NCI-H510A treated with DMSO at 0.1 percent for 48 hours (cell line): ENCODE measurements at places on chromosomes 7 and 10.

- no peak for DNase-seq
Measured at GRCh38 chr7:26212921-26213718, 11.6 kb downstream of the CBX3 start.

GRCh38 chr7:151715666-151716315 lies 161.1 kb downstream of the PRKAG2 start:
- DNase-seq: no peak

GRCh38 chr10:133039107-133039802 lies 48.5 kb upstream of the ADGRA1 start:
- DNase-seq: no peak

GRCh38 chr7:75915416-75916156 lies 631 bp downstream of the POR start:
- peak; percentile 7 for DNase-seq

GRCh38 chr7:36201122-36201723 lies 48.2 kb downstream of the EEPD1 start:
- DNase-seq: no peak

DNA sequence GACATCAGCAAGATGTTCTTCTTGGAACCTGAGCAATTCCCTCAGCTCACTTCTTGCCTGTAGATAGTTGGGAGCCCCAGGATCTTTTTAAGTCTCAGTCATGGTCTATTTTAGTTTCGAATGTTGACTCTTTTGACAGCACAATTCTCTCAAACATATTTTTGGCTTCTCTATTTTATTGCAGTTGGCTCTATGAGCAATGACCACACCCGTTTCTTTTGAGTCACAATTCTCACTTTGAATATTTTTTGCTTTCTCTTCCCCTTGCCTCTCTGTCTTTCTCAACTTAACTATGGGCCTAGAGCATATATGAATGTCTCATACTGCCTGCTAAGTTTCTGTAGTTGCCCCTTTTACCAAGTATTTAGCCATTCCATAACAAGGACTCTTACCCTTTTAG lies 222.8 kb downstream of the PTN start:
- DNase-seq: no peak

- no peak for DNase-seq
Measured at GRCh38 chr10:132802694-132803320, 16.9 kb upstream of the NKX6-2 start.

DNA sequence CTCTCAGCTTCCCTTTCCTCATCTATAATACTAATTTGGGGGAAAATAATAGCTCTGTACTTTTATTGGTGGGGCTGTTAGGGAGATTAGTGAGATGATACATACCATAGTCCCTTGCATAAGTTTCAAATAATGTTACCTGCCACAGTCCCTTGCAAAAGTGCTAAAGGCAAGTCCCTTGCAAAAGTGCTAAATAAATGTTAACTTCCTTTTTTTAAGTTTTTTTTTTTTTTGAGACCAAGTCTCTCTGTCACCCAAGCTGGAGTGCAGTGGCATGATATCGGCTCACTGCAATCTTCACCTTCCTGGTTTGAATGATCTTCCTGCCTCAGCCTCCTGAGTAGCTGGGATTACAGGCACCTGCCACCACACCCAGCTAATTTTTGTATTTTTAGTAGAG lies 43.4 kb upstream of the SRGN start:
- no peak for DNase-seq

GRCh38 chr7:108053250-108053649 lies 50.3 kb upstream of the LAMB1 start:
- DNase-seq: no peak

- no peak for DNase-seq
Measured at GRCh38 chr10:52300599-52301277, 13.3 kb upstream of the DKK1 start.

DNA sequence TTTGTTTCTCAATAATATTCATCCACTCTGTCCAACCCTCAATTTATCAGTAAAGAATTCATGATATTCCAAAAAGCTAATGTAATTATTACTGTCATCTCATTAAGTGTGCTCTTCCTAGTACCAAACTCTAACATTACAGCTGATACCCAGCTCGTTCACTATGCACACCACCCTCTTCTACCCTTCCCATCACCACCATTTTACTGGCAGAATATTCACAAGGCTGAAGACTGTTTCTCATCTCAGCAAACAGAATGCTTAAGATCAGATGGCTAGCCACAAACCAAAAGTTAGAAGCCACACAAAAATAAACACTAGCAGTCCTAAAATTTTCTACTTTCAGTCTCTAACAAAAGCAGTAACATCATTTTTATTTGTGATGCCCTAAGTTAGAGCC lies 121.5 kb downstream of the SRPK2 start:
- no peak for DNase-seq

- DNase-seq: no peak
Measured at GRCh38 chr10:111811517-111811916, 372.0 kb downstream of the GPAM start.

GRCh38 chr10:7666253-7667023 lies at the start of gene ITIH5:
TSS of gene ITIH5 (minus strand) at chr10:7666966. CDS start at chr10:7666892, 74 bp downstream.
- DNase-seq: no peak

GRCh38 chr7:95279417-95279816 lies 44.9 kb downstream of the PON1 start:
- DNase-seq: no peak

DNA sequence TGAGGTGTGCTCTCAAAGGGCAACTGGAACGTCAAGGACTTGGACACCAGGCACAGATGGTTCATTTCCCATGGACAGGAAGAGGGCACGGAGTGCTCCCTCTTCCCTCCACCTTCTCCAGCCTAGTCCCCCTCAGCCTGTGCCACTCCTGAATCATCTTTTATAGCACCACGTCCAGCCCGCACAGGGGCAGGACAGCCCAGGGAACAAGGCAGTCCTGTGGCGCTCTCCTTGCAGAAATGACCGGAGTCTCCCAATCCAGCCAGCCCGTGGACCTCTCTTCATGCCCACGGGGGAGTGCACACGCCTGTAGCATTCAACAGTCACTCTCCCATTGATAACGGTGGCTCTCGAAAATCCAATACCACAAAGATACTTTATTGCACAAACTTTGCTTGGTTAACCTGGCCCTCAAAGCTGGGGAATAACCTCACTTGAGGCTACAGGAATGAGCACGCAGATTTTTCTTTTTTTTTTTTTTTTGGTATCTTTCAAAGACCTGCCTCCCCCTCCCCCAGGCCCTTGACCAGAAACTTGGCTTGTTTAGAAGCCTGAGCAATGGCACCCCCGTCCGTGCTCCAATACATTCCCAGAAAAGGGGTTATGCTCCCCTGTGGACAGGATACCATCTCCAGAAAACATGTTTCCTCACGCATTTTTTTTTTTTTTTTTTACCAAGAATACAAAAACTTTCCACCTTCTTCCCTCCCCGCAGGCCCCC lies 733 bp downstream of the PRKCQ start:
- no peak for DNase-seq

DNA sequence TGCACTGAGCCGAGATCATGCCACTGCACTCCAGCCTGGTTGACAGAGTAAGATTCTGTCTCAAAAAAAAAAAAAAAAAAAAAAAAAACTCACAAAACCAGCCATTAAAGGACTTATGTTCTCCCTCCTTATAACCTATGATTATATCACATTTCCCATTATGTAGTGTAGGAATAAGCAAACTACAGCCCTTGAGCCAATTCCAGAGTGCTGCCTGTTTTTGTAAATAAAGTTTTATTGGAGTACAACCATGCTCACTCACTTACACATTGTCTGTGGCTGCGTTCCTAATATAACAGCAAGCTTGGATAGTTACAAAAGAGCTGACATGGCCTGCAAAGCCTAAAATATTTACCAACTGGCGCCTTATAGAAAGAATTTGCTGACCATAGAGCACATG lies 72.7 kb upstream of the ARID5B start:
- no peak for DNase-seq

- no peak for DNase-seq
Measured at GRCh38 chr10:131891196-131891928, 9.4 kb upstream of the PPP2R2D start.

- no peak for DNase-seq
Measured at GRCh38 chr10:29947701-29948060, 111.7 kb downstream of the JCAD start.

GRCh38 chr10:46092524-46093081 lies 46.5 kb upstream of the MSMB start:
- DNase-seq: no peak

- DNase-seq: no peak
Measured at GRCh38 chr10:43946445-43946844, 297.8 kb upstream of the ZNF32 start.

DNA sequence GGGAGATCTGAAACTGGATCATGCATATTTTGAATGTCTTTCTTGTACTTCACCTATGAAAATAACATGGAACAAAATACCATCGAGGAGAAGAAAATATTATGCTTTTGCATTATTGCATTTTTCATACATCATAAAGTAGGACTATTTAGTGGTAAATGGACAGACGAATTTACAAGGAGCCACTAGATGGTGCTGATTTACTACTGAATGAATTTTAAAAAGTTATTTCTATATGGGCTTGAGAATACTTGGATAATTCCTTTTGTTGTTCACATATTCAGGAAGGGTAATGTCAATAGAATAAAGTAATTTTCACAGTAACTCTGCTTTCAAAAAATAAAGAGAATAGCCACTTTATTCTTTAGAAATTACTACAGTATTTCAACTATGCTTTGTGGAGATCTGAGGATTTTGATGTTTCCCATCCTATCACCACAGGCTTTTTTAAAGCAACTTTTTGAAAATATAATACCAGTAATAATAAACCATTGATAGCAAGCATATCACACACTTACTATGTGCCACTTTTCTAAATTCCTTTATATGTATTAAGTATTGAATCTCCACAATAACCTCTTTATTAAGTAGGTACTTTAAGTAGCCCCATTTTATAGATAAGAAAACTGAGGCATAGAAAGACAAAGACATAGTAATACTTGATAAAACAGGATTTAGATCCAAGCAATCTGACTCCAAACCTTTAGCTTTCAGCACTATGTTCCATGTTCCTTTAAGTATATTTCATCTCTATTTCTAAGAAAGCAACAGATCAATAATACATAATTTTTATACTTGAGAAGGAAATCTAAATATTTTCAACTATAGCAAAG lies 38.6 kb downstream of the NEBL start:
- peak; percentile 50 for DNase-seq

DNA sequence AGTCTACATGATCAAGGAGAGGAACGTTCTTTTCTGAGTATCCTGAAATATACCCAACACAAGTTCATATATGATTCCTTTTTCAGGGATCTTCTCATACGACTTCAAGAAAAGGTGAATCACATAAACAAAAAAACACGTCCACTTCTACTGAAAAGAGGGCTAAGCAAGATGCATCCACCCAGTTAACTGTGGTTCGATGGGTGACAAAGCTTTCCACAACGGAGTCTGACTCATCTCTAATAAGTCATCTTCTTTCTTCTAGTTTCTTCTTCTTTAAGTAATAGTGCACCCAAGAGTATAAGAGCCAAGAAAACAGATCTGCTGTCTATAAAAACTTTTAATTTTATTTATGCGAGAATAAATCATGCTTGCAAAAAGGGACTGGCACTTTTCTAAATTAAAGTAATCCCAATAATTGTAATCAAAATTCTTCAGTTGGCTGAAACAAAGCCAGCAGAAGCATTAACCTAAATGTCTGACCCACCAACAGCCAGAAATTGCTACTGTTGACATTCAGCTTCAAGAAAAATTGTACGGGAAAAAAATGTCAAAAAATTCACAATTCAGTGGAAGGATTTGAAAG lies 146.9 kb upstream of the ANK3 start:
- DNase-seq: no peak

- DNase-seq: peak; percentile 47
Measured at GRCh38 chr7:38675494-38676106, 44.4 kb upstream of the AMPH start.

DNA sequence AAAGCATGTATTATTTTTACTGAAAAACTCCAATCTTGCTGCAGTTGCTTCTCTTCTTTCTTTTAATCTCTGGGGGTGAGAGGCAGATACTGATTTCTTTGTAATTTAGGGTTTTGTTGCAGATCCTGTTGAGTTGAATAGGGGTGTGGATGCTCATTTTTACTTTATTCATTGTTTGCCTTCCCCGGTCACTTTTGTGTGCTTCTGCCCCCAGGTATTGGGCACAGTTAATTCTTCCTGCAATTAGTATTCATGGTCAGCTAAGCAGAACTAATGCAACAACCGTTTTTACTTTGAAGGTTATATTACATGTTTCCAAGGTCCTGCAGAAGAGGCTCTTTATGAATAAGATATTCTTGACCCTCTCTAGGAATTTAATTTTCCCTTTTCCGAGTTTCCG lies 96.4 kb downstream of the BUB3 start:
- DNase-seq: no peak

DNA sequence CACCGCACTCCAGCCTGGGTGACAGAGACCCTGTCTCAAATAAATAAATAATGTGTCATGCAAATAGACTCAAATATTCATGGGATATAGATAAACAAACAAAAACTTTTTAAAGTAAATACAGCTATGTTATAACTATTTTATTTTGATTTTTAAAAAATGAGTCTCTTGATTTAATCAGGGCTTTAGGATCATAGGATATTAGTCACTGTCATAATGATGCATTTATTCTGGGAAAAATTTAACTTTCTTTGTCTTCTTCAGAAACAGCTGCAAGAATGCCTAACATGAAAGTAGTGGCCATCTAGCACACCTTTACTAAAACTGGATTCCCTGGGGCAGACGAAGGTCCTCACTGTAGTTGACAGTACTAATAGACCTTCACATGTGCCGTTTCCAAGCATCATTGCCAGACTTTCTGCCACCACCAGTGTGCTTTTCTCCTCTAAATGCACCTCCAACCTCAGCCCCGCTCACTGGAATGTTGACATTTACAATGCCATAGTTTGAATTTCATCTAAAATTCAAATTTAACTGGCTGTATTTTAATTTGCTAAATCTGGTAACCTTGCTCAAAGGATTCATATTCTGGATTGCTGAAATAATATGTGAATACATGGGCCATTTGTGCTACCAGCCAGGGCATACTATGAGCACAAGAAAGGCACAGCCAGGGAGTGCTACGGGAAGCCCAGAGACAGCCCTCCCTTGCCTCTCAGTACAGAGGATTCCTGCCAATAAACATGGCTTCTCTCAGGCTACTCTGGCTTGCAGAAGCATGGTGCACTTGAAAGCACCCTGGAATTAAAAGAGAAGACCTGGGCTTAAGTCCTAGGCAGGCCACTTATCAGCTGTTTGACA lies 63.4 kb upstream of the ADO start:
- no peak for DNase-seq

GRCh38 chr7:142950235-142950634 lies 11.0 kb downstream of the LLCFC1 start:
- no peak for DNase-seq

DNA sequence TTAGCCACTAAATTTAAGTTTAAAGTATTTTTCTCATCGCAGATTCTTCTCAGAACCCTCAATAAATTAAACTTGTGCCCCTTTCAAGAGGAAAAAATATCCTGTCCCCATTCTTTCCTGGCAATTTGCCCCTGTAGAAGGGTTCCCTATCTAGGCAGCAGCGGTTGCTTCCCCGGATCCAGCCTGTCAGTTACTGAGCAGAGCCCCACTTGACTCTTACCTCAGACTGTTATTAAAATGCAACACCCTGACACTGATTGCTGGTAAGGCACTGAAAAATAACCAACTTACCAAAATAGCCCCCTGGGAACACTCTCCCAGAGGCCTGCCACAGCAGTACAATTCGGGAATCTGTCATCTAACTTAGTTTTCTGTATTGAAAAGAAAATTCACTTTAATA lies 13.9 kb downstream of the LMTK2 start:
- no peak for DNase-seq
